Posterior cingulate gyrus (tissue), 11 donors: ENCODE measurements at places on chromosomes 11 and 22.

DNA sequence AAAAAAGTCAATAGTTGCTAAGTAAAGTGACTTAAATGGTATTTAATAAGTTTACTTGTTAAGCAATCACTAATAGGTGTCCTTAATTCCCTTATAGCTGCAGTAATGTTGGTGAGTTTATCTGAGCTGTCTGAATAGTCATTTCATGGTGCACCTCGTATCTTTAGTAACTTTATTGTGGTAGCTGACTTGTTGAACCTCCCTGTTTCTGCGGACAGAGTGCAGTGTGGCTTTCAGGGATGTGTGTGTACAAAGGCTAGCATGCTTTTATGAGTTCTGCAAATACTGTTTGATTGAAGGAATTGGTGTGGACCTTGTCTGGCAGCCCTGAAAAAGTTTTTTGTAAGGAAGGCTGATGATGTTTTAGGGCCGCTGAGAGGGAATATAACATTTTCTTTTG is 2.6 kb downstream of the ZNRF3 start:
- no peak for DNase-seq

GRCh38 chr11:120180551-120181232 is 30.1 kb upstream of the OAF start:
- no peak for DNase-seq

GRCh38 chr11:8043756-8044155 is 37.3 kb upstream of the TUB start:
- DNase-seq = no peak

DNA sequence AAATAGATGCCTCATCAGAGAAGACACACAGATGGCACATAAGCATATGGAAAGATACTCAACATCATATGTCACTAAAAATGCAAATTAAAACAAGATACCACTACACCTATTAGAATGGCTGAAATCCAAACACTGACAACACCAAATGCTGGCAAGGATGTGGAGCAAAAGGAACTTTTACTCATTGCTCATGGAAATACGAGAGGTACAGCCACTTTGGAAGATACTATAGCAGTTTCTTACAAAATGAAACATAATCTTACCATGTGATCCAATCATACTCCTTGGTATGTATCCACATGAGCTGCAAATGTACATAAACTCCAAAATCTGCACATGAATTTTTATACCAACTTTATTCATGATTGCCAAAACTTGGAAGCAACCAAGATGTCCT is 246.0 kb upstream of the ARHGAP42 start:
- no peak for DNase-seq

- no peak for DNase-seq
These were observed 11.0 kb upstream of the PICK1 start for GRCh38 chr22:38046070-38046748.
